ENCODE measurements at places on chromosomes 11 and 22.
A peak's percentile ranks its signal among the peaks of the same experiment; 100 is the strongest.

DNA sequence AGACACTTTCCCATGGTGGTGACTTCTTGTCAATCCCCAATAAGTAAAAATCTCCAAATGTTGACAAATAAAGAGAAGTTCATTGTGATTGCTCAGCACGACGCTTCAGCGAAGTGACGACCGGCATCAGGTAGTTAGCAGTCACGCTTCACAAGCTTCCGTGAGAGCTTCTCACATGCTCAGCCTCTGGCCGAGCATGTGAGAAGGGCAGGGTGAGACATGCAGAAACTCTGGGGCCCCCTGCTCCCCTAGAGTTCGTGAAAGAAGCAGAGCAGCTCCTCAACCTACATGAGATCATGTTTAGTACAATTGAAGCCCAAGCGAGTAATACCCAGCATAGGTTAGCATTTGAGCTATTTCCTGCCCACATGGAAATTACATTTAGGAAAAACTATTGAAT is 4.4 kb upstream of the C11orf16 start:
- DNase-seq, result no peak

DNA sequence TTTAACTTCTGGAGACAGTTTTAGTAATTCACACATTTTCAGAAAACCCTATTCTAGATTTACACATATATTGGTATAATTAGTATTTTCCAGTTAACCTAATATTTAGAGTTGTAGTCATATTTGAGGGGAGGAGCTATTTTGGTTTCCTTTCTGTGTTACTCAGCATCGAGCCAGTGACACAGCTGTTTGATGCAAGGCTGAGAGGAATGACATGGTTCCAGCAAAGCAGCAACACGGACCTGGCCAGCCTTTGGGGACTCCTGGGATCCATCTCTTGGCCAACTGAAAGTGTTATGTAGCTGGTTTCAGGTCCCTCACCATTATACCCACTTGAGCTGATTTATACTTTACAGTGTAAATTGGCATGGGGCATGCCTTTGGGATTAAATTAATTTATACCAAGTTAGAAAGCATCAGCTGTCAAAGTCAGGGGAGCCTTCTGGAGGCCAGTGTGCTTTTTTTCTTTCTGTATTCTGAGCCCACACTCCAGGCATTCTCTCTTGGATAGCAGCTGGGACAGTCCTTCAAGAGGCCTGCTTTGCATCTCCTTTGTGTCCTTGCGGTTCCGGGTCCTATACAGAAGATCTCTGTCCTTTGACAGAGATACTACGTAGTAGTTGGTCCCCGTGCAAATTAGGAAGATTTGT is 91.3 kb upstream of the SLC25A18 start:
- no peak for DNase-seq

- no peak for DNase-seq
These were observed 293.7 kb downstream of the DDX10 start for GRCh38 chr11:108958368-108959104.

DNA sequence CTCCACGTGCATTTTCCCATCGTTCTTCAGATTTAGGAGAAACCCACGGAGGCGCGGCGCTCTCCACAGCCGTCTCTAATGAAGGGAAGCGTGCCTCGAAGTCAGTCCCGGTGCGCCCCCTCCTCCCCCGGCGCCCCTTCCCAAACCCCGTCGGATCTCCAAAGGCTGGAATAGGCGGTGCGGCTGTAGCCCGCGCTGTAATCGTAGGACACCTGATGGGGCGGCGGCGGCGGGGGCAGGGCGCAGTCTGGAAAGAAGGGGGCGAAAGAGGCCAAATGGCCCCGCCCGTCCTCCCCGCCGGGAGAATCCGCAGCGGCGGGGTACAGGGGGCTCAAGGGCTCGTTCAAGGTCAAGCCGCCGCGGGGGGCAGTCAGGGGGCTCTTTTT is 1.3 kb downstream of the FAM181B start:
- no peak for DNase-seq

- no peak for DNase-seq
These were observed 11.3 kb downstream of the ABTB2 start for GRCh38 chr11:34346551-34346950.

DNA sequence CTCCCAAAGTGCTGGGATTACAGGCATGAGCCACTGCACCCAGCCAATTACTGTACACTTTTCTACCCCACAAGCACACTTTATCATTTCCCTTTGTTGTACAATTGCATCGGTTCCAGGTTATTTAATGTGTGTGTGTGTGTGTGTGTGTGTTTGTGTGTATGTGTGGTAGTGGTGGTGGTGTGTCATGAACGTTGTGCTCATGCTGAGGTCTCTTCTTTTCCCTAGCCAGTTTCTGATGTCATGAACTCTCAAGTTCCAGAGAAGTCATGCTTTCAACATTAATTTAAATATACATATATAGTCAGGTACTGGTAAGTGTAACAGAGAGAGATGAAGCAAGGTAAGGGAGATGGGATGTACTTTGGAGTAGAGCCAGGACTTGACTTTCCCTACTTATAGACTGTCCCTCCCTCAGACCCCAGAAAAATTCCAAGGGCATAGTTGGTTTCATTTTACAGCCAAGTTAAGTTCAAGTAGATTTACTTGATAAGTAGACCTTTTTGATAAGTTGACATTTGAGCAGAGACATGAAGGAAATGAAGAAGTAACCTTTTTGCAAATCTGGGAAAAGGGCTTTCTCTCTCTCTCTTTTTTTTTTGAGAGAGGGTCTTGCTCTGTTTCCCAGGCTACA is 42.7 kb downstream of the WEE1 start:
- DNase-seq, result no peak

GRCh38 chr11:63937713-63938478 is 906 bp upstream of the NAA40 start:
- peak; percentile 66 for DNase-seq

DNA sequence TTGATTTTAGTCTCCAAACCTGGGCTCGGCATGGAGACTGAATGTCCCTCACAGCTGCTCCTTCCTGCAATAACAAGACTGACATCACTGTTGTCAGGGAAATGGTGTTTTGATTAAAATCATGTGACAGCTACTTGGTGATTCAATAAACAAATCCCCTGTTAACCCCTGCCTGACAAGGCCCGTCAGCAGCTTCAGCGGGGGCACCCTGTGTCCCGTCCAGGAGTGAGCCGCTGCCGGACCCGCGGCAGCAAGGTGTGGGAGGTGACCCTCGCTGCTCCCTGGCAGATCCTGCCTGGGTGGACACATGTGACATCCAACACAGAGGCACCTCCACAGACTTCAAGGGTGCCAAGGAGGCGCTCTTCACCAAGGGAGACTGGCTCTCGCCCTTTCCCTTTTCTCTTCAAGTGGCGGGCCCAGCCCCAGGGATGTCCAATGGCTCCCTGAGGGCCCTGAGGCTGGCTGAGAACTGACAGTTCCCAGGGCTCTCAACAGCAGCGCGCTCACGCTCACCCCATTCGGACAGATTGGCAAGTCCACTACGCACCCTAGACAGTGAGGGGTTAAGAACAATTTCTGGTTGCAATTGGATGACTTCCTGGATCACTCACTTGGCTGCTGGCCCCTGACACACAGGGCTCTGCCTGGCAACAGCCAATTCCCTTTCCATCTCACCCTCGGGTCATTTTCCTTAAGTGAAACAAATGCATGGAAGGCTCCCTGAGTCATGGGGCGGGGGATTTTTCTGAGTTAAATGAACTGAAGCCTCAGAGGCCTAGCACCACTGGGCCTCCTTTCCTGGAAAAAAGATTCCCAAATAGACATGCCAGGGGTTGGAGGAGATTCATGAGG is 30.7 kb downstream of the PPP2R1B start:
- DNase-seq, result peak; percentile 90

- DNase-seq, result no peak
These were observed 550.7 kb downstream of the MN1 start for GRCh38 chr22:27250886-27251285.

DNA sequence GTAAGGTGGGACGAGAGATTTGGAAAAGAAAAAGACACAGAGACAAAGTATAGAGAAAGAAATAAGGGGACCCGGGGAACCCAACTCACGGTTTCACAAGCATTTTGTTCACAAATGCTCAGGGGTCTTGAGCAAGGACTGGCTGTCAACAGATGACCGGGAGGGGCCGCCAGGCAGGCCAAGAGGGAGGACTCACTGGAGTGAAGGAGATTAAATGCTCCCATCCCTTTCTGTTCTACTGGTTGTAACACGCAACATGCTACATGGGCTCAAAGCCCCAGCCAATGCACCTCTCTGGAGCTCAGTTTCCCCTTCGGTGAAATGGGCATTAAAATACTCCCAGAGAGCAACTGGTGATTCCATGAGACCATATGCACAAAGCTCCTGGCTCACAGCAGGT is 13.4 kb downstream of the SHANK2 start:
- DNase-seq, result no peak

GRCh38 chr11:67291481-67292381 is 2.6 kb downstream of the ANKRD13D start:
- DNase-seq, result no peak

GRCh38 chr22:45905924-45906865 is 70.8 kb downstream of the WNT7B start:
- no peak for DNase-seq

DNA sequence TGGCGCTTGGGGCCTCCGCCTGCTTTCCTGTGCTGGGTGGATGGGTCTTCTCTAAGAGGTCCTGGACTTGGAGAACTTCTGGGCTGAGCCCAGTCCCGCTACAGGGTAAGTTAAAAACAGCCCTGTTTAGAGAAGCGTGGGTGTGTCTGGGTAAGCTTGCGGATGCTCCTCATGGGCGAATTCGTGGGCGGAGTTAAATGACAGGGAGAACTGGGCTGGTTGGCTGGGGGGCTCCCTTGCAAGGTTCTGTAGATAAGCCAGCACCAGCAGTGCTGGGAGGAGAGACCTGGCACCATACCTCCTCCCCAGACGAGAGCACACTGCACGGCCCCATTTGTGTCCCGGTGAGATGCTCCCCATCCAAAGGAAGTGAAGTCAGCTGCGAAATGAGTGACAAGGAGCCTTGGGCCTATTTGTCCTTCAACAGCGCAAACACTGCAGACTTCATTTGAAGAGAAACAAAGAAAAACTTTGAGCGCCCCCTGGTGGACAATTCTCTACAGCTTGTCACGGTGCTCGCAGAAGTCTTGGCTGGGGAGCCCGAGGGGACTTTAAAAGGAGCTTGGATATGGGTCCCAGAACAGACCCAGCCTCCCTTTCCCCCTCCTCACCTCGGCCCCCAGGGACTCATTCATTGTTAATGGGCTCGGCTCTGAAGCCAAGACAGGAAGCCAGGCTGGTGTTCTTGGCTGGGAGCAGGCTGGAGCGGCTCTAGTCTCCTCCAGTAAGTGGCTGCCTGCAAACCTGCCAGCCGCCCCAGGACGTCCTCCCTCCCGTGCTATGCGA is 39.5 kb downstream of the TP53I11 start:
- peak; percentile 70 for DNase-seq

DNA sequence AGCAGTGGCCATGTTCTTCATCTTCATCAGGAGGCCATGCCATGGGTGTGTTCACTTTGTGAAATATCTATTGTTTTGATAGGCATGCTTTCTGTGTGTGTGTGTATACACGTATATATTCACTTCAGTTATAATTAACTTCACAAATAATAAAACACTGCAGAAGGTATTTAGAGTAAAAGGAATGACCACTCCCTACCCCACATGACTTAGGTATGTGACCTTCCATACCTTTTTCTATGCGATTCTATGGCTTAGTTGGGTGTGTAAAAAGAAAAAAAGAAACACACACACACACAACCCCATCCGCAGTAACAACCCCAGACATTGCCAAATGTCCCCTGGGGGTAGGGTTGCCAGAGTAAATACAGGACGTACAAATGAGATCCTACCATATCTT is 72.0 kb downstream of the CYTH4 start:
- no peak for DNase-seq
